ENCODE measurements at places on chromosomes 16 and 17. TPM values are rescaled to one million over a fixed set of nuclear protein-coding genes. Genes with fewer than 3 reads are reported as not detected.

RAC3 gene
- 76.0 TPM for total RNA-seq

SMPD3 gene
- total RNA-seq: 67.2 TPM

KRTAP9-8 gene
- total RNA-seq: not detected

SLFN11 gene
- total RNA-seq: 3.3 TPM

DNA sequence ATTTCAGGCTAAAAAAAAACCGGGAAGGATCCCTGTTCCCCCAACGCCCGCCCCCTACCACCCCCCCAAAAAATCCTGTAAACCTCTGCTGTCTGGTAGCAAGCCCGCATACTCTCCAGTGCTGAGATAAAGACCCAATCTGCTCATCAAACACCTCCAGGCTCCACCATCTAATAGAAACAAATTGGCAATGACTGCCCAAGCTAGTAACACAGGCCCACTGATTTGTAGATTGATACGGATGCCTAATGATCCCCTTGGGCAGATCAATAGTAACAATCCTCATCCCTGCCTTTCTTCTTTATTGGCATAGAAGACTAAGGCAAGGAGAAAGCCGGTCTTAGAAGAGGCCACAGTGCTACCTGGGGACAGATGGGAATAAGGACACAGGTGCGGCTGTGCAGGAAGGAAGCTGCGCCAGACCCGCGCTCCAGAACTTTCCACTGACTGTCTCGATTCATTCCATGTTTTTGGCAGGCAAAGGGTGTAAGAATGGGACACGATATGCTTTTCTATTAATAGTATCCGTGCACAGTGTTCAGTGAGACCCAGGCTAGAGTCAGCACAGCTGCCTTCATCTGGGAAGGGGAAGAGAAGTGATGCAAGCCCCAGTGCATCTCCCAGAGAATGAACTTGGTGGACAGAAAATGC is 407.6 kb upstream of the PSMD7 start:
- DNase-seq: no peak

GRCh38 chr17:65901394-65901793 is 290.5 kb downstream of the CEP112 start:
- no peak for DNase-seq

DNA sequence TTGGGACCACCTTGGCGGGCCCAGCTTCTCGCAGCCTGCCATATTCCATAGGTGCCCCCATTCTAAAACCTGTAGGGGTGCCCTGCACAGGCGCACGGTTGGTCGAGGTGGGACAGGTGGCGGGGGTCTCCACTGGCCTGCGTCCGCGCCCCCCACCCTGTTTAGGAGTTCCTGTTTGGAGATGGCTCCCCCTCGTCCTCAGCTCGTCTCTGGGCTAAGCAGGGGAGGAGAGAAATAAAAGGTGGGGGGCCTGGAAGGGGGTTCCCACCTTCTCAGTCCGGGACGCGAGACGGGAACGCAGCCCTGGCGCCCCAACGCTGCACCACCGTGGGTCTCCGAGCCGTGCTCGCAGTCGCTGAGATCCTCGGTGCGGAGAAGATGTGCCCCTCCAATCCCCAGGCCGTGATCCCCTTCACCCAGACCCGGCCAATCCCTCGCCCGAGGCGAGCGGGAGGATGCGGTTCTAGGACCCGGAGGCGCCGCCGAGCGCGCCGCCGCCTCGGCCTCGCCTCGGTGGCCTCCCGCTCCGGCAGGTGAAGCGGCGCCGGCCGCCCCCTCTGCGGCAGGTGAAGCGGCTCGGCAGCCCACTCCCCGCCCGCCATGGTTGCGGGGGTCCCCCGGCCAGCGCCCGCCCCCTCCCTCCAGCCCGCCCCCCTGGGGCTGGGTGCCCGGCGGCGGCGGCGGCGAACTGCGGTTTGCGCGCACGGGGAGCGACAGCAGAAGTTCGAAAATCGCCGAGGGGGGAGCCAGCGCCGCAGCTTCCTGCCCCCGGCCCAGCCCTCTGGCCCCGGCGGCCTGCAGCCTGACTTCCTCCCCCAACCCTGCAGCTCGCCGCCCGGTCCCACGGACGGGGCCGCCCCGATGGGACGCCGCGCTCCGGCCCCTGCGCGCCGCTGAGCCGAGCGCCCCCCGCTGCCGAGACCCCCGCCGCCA is at the start of gene FMNL1:
Gene FMNL1 (plus strand): TSS at position 805 of the 933 bp plus-strand sequence. CDS start 240 bp downstream, outside the sequence.
- no peak for DNase-seq

DNA sequence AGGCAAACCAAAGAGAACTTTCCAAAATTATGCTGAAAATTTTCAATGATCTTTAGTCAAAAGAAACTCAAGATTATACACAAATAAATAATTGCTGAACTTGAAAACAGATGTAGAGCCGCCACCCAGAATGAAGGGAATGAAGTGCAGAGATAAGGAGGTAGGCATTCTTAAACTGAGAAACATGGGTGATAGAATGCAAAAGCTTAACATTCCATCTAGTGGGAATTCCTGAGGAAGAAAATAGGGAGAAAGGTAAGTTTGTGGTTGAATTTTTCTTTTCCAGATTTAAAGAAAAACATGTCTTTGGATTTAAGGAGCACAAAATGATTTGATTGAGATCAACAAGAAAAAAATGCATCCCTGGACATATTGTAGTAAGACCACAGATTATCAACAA is 108.3 kb downstream of the ELAC2 start:
- no peak for DNase-seq
